ENCODE measurements at places on chromosomes 7 and 10.

DNA sequence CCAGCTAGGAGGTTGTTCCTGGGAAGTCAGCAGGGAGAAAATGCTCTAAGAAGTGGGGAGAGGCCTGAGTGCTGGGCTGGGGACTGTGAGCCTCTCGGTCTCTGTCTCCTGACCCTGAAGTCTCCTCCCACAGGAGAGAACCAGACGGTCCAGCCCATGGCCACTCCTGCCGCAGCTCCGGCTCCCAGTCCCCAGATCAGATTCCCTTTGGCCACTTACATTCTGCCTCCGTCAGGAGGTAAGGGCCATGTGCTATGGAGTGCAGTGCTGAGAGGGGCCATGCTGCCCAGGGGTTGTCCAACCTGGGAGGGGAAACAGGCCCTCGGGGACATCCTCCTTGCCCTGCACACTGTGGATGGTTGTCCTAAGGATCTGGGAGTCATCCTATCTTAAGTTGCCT lies 21.3 kb upstream of the ZNF467 start:
- DNase-seq = no peak

- DNase-seq = peak; percentile 47
These were observed 68.1 kb downstream of the CPEB3 start for GRCh38 chr10:92222603-92223262.

DNA sequence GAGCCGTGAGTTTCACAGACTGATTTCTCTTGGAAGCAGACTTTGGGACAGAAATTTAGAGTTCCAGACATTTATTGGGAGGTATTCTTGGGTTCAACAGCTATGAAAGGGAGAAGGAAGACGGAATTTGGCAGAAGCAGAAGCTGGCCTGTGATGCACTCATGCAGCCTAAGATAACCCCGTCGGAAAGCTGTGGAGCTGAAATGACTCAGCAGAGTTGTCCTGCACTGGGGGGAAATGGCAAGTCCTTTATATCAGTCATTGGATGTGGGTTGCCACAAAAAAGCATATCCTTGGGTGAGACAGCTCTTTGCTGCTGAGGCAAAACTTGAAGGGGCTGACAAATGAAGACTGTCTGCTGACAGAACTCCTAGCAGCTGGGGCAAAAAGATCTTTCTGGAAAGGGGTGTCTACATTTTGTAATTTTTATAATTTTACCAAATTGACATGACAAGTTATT lies 11.5 kb upstream of the MICU1 start:
- DNase-seq = peak; percentile 76

DNA sequence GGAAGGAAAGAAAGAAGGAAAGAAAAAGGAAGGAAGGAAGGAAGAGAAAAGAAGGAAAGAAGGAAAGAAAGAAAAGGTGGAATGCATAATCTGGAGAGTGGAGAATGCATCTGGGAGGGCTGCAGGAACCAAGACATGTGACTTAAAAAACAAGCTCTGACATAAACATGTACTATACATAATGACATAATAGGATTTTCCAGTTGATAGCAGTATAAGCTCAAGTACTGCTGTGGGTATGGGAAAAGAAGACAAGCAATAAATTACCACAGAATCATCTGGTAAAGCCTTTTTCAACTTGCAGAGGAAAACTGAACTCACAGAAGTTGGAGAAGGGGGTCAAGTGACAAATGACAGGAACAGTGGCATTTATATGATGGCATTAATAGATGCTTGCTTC lies 345.9 kb downstream of the PLXDC2 start:
- no peak for DNase-seq

GRCh38 chr7:87106974-87107612 lies 45.2 kb upstream of the DMTF1 start:
- no peak for DNase-seq

DNA sequence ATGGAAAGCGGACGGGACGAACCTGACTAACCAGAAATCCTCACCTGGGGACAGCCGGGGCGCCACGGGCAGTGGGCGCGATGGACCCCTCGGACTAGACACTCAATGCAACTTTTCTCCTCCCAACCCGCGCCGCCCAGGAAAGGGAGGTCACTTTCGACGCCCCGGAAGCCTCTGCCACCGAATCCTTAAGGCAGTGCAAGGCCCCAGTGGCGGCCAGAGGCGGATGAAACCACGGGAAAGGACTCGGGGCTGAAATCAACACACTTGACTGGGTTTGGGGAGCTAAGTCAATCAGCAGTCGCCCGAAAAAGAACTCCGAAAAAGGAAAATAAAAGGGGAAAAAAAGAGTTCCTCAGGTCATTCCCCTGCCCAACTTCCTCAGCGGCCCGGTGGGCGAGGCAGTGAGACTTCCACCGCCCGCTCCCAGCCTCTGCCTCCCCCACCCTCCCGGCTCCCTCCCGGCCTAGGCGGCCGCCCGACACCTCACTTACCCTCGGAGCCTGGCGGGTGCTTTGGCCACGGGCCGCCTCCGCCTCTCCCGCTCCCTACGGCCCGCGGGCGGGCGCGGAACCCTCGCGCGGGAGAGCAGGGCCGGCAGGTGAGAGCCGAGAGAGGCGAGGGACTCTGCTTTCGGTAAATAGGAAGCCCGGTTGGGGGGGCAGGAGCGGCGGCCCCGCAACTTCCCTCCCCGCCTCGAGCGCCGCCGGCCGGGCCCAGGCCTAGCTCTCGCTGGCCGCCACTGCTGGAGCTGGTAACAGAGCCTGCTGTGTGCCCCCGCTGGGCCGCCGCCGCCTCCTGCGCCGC lies 518 bp downstream of the WAPL start:
- DNase-seq = peak; percentile 49

GRCh38 chr10:1668399-1668798 lies 68.9 kb downstream of the ADARB2 start:
- no peak for DNase-seq

GRCh38 chr10:65142641-65143435 lies 1621.6 kb downstream of the REEP3 start:
- DNase-seq = no peak

DNA sequence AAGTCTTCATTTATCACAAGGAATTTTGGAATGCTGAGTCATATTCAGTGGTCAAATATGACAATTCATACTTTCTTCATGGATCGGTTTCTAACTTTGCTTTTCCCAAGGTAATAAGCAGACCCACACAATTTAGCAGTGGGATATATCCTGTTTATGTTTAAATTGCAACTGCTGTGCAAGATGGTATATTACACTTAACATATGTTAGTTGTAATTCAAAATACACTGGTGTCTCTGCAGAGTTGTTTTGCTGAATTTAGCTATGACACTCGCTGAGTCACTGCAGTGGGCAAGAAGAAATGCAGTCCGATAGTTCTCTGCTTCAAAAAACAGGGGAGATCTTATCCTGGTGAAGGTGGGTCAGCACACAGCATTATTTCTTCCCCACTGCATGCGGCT lies 194.8 kb upstream of the PTN start:
- DNase-seq = peak; percentile 72

DNA sequence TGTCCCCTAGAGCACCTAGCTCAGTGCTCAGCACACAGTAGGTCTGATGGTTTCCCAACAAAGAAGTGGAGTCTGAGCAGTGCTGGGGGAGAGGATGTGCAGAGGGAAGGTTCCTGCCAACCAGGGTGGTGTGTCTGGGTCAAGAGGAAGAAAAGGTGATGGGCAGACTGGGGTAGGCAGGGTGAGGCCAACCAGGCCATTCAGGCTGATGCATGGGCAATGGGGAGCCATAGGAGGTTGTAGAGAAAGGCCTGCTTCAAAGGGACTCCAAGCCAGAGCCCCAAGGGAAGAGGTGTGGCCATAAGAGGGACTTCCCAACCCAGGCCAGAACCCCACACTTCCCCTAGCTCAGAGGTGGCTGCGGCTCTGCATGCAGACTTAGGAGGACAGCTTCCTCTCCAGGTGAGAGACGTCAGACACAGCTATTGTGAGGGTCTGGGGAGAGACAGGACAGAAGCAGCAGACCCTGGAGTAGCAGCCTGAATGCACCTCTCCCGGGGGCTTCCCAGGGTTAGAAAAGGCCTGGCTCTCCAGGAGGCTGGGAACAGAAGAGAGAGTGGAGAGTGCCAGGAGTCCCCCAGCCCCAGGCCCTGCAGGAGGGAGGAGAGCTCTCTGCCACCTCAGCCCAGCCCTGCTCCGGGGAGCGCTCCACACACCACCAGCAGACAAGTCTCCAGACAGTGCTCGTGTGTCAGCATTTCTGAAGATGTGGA lies 87.4 kb upstream of the ZMIZ1 start:
- DNase-seq = no peak

DNA sequence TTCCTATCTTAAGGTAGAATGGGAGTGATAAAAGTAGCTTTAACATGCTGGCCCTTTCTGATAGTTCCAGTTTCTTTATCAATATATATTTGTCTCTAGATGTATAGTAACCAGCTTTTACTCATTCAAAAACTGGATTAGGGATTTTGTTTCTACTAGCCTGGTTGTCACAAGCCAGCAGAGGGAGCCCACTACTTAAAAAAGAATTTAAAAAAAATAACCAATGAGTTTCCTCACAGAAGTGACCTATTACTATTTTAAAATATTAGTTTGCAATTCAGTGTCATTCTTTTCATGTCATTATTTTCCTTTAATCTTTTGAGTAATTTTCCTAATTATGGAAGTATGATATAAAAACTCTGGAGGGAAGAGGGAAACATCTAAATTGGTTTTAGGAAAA lies 142.1 kb downstream of the PHTF2 start:
- DNase-seq = peak; percentile 63

- DNase-seq = no peak
These were observed 290.8 kb downstream of the NXPH1 start for GRCh38 chr7:8724080-8724718.

DNA sequence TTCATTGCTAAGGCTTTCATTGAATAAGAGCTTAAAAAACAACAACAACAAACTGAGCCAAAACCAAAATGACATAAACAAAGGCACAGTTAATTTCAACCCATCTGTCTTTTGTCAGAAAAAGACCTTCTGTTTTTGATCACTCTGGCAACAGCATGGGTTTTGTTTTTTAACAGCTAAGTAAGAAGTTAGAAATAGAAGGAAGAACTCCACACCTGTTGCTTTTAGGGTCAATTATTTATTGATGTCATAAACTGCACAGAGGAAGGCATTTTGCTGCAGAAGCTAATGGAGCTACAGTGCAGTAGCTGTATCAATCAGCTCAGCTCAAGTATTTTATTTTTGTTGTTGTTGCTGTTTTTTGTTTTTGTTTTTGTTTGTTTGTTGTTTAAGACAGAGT lies 16.3 kb upstream of the GJD4 start:
- DNase-seq = no peak

DNA sequence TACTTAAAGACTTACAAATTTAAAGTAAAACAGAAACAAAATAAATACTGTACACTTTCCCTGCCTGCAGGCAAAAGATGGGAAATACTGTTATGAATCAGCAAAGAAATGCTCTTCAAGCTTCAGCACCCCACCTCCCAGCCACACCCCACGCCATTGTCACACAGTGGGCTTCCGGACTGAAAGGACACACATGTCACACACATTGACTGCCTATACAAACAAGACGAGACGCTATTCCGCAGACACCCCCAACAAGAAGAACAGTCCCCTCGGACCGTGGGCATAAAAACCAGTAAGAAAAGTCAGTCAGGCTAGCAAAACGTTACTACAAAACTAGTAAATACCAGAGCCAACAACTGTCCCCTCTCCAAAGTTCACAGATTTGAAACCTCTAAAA lies 22.2 kb upstream of the PARP12 start:
- no peak for DNase-seq

GRCh38 chr7:6121141-6121540 lies 90.0 kb downstream of the ANKRD61 start:
- peak; percentile 26 for DNase-seq

GRCh38 chr10:129179245-129179971 lies 287.6 kb upstream of the MGMT start:
- DNase-seq = no peak

DNA sequence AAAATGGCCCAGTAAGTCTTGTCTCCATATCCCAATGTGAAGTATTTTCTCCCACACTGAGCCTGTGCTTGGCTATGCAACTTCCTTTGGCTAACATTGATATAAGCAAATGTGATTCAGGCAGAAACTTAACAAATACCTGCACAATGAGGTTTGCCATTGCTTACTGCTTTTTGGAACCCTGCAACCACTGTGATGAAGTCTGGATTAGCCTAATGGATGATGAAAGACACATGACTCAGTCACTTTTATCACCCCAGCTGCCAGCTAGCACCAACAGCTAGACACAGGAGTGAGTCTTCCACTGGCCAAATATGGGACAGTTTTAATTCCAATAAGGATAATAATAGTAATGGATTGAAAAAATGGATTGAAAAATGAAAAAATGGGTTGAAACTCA lies 854.5 kb downstream of the GRM8 start:
- no peak for DNase-seq

GRCh38 chr7:11750191-11750590 lies 81.8 kb downstream of the THSD7A start:
- no peak for DNase-seq

- DNase-seq = no peak
These were observed 4.8 kb downstream of the ADCYAP1R1 start for GRCh38 chr7:31056775-31057346.

DNA sequence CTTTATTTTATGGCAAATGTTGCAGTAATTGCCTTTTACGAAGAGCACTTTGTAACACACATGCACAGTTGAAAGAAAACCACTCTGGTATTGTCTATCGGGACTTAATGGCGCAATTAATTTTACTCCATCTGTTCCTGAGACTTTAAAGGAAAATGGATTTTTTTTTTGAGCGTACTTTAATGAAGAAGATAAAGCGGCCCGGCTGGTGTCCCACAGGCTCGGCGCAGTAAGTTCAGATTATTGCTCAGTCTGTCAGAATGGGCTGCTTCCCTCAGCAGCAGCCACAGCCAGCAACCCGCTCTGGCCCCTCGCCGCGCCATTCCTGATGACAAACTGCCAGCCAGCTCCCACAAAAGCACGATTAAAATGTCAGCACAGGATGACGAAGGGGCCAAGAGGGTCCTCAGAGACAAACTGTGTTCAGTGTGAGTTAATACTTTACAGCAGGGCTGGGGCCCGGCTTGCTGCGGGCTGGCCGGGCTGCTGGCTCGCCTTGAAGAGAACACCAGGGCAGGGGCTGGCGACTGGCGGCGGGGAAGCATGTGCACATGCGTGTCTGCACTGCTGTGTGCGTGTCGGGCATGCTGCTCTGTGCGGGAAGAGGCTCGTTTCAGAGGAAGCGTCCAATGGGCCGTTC lies 501.0 kb upstream of the GALNT17 start:
- DNase-seq = peak; percentile 46

GRCh38 chr10:95440756-95441546 lies 120.2 kb downstream of the SORBS1 start:
- no peak for DNase-seq

DNA sequence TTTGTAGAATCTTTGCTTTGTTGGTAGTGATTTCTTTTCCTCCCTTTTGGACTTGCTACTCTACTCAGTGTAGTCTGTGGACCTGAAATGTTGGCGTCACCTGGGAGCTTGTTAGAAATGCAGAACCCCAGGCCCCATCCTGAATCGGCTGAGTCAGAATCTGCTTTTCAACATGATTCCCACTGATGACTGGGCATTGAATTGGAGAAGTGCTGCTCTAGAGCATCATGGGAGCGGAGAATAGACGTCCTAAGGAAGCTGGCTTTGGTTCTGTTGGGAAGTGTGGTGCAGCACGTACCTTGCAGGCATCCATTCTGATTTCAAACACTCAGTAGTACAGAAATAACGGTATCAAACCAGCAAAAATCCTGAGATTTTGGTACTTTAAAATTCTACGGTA lies 54.7 kb downstream of the RBM33 start:
- no peak for DNase-seq

Measured in fibroblast of the aortic adventitia (primary cell).